BE2C (cell line): ENCODE measurements at places on chromosomes 2 and 18.

DNA sequence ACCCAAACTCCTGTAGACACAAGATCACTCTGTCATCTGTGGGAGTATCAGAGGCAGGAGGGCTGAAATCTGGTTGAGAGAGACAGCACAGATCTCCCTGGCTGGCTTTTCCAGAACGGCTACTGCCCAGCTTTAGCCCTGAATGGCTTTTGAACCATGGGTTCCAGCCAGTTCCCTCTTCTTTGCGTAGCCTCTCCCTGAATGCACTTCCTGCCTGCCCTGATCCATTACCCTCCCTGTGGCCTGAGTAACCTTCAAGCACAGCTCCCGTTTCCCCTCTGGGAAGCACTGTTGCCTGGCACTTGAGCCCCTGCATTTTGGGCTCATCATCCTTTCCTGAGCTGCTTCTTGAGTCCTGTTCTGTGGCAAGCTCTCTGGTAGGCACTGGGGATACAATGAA is 68.8 kb downstream of the ASAP2 start:
- no peak for DNase-seq

GRCh38 chr2:200042102-200042735 is 86.8 kb downstream of the MAIP1 start:
- no peak for DNase-seq

DNA sequence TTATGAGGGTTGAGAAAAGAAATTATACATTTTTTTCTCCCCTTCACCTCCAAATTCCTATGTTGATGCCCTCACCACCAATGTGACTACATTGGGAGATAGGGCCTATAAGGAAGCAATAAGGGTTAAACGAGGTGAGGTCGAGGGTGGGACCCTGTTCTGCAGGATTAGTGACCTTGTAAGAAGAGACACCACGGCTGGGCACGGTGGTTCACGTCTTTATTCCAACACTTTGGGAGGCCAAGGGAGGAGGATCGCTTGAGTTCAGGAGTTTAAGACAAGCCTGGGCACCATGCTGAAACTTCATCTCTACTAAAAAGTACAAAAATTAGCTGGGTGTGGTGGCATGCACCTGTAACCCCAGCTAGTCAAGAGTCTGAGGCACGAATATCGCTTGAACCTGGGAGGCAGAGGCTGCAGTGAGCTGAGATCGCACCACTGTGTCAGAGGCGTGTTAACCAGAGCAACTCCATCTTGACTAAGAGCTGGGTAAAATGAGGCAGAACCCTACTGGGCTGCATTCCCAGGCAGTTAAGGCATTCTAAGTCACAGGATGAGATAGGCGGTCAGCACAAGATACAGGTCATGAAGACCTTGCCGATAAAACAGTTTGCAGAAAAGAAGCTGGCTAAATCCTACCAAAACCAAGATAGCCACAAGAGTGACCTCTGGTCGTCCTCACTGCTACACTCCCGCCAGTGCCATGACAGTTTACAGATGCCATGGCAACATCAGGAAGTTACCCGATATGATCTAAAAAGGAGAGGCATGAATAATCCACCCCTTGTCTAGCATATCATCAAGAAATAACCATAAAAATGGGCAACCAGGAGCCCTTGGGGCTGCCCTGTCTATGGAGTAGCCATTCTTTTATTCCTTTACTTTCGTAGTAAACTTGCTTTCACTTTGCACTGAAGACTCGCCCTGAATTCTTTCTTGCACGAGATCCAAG is 77.0 kb downstream of the NCAPH start:
- DNase-seq = no peak

- DNase-seq = no peak
Observed at GRCh38 chr2:80054346-80054675, 250.2 kb downstream of the LRRTM1 start.

DNA sequence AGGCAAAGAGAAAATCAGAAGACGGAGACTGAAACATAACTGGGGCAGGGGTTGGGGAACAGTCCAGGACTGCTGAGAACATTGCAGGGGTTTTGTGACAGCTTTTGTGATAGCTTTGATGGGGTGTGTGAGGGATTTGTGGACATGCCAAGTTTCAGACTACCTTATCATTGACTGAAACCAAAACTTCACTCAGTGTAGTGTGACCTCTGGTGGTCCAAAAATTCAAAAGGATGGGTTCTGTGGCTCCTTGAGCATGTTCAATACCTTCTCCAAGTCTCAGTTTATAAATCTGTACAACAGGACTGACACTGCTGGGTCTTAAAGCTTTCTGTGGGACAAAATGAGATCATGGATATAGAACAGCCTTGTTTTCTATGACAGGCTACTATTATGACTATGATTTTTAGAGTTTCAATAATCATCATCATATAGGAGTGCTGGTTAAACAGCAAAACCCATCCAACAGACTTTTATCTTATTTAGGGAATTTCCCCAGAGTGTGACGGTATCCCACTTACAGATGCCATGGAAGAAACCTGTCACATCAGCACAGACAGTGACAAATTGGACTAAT is 259.2 kb upstream of the SLC14A2 start:
- DNase-seq = no peak

GRCh38 chr18:61710082-61710620 is 182.7 kb downstream of the RNF152 start:
- no peak for DNase-seq

DNA sequence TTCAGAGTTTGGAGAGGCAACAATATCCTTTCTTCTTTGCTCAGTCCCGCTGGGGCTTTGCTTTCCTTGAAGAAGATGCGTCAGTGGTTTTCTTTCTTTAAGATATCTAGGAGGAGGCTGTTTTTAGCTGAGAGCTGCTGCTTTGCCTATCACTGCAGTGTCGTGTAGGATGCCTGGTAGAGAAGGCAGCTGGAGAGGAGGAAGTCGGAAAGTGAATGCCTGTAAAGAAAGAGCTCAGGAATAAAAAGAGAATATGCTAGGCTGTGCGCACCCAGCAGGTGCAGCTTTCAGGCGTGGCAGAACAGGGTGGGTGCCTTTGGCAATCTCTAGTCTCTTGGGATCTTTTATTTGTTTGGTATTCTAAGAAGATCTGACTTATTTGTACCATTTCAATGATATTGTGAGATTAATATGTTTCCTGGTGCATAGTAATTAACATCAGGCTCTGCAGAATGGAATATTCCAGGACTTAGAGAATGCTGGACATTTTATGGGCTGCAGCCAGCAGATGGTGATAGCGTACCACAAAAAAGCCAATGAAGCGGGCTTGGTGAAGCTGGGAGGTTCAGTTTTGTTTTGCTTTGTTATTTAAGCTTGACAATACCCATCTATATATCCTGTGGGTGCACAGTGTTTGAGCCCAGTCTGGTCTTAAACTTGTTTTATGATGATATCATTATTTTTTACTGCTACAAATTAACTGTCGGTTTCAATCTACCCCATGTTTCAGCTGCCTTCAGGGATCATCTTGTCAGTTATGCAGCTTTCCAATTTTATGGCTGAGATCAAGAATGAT is 34.9 kb downstream of the CAVIN2 start:
- peak; percentile 54 for DNase-seq

DNA sequence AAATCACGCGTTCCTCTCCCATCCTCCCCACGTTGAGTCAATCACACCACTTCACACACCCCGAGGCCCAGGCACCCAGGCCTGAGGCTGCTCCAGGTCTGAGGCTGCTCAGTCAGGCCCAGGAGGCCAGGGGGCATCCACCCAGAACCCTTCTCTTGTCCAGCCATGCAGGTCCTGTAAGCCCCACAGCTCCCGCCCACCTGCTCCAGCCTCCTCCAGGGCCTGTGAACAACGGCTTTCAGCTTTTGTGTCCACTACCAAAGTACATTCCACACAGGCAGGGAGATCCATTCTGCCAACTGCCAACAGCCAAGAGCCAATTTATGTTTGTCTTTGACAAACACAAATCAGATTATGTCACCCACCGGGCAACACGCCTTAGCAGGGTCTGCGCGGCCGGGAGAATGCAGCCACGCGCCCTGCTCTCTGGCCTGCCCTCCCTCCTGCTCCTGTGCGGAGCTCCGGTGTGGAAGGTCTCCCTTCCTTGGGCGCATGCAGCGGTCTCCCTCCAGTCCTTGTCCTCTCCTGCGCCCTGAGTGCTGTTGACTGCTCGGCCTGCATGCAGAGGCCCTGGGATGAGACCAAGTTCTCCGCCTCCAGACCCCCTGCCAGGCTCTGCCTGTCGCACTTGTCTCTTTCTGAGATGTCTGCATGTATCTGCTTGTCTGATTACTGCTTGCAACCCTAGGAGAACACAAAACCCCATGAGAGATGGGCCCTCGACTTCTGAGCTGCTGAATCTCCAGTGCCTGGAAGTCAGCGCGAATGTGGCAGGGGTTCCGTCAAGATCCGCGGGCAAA is 146.6 kb downstream of the ZNF516 start:
- no peak for DNase-seq

- DNase-seq = no peak
Observed at GRCh38 chr2:171712051-171712450, 24.8 kb downstream of the DYNC1I2 start.

GRCh38 chr2:182918961-182919652 is 52.7 kb upstream of the FRZB start:
- no peak for DNase-seq

DNA sequence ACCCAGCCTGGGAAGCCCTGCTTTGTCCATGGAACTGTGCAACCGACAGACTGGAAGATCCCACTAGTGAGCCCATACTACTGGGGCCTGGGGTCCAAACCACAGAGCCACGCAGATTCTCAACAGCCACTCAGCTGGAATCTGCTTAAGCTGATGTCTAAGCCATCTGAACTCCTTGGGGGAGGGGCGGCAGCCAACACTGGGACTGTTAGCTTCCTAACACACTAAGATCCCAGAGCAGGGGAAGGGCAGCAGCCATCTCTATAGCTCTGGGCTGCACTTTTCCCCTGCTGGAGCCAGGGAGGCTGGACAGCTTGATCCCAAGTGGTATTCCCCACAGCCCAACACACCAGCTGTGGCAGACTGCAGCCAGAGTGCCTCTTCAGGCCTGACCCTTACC is 118.3 kb downstream of the RPRM start:
- DNase-seq = no peak

GRCh38 chr18:76064998-76065397 is 430.0 kb downstream of the ZNF516 start:
- DNase-seq = no peak

- DNase-seq = no peak
Observed at GRCh38 chr2:192357217-192357616, 162.5 kb upstream of the TMEFF2 start.

DNA sequence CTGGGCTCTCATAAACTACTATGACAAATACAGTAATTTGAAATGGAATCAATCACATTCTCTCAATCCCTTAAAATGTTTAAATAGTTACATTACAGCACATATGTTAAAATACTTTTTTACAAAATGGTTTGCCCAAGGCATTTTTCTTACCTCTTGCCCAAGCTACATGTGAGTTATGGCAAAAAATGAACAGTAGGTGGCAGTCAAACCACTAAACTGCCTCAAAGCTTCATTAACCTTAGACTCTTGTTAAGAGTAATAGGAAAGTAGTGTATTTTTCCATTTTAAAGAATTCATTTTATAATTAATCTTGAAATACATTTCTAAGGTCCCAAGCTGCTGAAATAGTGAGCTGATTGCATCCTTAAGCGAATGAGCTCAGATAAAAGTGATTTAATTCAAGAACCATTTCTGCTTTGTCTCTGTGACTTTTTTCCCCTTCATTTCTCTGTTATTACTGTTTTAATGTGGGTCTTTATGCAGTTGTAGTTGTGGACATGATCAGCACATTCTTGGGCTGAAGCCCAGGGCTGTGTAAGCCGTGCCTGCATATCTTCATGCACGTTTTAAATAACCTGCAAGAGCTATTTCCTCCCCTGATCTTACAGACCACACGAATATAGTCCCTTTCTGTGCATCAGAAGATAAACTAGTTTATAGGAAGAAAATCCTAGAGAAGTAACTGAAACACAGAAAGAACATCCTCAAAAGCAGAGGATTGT is 311.8 kb downstream of the LNPK start:
- DNase-seq = peak; percentile 25

GRCh38 chr18:3246635-3247239 is 864 bp upstream of the MYL12A start:
- DNase-seq = no peak

DNA sequence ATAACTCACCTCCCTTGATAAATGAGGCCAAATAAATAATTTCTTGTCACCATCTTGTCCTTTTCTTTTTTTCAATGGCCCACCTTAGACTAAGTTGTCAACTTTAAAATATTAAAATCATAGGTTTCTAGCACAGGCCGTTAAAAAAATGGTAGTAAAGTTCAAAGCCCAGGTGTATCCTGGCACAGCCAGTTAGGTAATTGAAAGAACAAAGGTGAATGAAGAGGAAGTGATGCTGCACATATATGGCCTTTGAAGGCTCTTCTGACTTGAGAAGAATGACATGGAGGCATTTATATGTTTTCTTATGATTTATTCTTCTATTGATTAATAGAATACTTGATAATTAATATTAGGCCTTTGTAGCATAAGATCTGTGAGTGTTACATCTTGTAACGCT is 208.7 kb downstream of the PTPRM start:
- DNase-seq = no peak

GRCh38 chr2:59791004-59791618 is 762.3 kb downstream of the BCL11A start:
- no peak for DNase-seq

DNA sequence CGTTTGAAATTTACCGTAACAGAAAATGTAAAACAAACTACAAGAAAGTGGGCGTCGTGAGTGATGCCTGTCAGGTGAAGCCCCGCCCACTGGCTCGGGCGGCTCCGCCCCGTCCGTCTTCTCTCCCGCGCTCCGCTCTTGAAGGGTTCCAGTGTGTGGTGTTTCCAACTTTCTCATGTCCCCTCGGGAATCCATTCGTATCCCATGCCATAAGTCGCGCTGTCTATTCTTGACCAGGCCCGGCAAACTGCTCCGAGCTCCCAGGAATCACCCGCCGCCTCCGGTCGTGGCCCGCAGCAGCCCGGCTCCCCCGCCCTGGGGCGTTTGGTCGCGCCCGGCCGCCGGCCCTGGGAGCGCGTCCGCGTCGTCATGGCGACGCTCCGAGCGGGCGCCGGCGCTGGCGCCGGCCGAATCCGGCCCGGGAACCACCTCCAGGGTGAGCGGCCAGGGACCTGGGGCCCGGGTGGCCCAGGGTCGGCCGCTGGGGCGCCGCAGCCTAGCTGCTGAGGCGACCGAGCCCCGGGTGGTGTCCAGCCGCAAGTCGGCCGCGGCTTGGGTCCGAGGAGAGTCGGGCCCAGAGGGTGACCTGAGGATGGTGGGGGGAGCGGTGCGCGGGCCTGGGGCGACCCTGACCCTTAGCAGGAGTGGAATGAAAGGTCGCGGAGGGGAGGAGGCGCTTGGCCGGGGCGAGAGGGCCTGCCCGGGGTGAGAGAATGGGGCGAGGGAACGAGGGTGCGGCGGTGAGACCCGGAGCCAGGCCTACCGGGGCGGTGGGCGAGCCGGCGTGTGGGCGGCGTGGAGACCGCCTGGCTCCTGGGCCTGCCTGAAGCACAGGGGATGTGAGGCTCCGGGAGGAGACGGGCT is at the start of gene CFAP221:
CFAP221 (plus strand) TSS at position 375 of the 864 bp plus-strand sequence. CDS start 1,683 bp downstream, outside the sequence.
- DNase-seq = peak; percentile 77
